ENCODE measurements at places on chromosomes 16 and 17.

- no peak for DNase-seq
Observed at GRCh38 chr17:77363821-77364361, 223.1 kb downstream of the SEC14L1 start.

GRCh38 chr17:5560361-5560988 is 23.8 kb downstream of the NLRP1 start:
- DNase-seq, result no peak

DNA sequence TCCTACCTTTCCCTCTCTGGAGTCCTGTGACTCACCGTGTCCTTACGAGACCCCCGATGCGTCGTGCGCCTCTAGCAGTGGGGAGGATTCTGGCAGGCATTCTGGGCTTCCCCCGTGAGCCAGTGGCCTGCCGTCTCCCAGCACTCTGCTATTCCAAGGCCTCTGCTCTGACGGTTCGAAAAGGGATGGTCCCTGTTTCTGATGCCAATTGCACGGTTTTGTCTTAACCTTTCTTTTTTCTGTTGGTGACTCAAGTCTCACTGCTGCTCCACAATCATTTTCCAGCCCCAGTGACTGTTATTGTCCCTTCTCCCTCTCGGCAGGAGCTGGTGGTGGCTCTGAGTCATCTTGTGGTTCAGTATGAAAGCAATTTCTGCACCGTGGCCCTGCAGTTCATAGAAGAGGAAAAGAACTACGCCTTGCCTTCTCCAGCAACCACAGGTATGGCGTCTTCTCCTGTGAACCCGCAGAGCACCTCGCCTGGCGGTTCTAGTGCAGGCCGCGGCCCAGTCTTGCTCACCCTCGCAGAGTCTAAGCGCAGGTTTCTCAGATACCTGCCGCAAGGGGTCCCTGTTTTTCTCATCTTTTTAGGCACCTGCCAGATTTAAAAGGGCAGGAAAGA is 100.1 kb upstream of the CHMP6 start:
- DNase-seq, result peak; percentile 30

GRCh38 chr17:6355196-6355595 is 79.7 kb downstream of the AIPL1 start:
- no peak for DNase-seq

DNA sequence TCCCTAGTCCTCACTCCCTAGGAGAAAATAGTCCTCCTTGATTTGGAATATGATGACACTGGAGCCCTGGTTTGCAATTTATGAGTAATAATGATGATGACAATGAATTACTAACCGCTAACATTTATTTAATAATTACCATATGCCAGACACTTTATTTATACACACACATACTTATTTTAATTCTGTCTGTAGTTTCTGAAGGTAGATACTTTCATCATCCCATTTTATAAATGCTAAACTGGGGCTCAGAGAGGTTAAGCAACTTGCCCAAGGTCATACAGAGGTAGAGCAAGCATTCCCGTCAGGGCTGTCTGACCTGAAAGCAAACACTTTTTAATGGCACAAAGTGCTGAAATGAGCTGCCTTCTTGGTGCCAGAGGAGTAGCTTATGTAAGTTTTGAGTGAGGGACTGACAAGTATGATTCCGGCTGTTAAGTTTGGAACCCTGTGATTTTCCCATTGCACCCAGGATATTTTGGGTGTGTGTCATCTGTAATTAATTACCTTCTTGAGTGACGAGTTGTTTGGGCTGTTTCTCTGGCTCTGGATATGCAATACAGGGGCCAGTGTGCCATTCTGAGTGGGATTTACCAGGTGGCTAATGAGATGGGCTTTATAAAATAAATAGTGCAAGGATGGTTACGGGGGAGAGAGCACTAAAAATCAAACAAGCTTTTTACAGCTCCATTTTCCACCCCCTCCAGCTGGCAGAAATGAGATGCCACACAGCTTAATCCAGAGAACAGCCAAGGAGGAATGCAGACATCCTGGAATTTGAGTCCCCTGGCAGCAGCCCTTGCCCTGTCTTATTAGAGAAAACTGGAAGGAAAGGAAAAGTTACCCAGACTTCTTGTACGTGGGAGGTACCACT is 211.8 kb downstream of the SNX29 start:
- DNase-seq, result no peak

DNA sequence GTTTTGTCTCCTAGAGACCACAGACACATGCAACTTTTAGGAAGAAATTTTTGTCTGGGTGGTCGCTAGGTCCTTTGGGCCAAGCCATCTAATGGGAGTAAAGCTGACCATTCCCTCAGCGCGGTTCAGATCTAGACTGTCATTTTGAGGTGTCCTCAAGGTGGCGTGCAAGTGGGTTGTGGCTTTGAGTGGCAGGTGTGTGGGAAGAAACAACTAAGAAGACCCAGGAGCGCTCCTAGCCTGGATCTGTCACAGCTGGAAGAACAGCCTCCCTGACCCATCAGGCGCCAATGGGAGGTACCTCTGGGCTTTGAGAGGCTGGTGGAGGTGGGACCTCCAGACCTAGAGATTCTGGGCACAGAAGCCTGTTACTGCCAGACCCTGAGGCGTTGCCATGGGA is 645.1 kb downstream of the KCNJ18 start:
- DNase-seq, result no peak

- no peak for DNase-seq
Observed at GRCh38 chr17:57902117-57902799, 52.4 kb upstream of the MRPS23 start.

- no peak for DNase-seq
Observed at GRCh38 chr17:32345951-32346600, 3.9 kb upstream of the ZNF207 start.

GRCh38 chr17:81057079-81057730 is 22.3 kb downstream of the BAIAP2 start:
- DNase-seq, result peak; percentile 72

DNA sequence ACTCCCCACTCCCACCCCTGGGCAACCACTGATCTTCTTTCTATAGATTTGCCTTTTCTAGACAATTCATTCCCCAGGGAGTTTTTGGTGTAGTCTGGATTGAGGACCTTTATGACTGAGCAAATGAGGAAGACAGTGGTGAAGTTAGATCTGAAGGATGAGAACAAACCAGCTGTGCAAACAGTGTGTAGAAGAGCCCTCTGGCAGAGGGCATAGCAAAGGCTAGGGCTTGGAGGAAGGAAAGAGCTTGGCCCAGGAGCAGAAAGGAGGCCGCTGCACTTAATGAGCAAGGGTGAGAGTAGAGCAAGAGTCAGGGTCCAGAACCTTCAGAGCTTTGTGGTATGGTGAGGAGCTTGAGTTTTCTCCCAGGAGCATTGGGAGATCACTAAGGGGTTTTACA is 352.7 kb downstream of the CA10 start:
- DNase-seq, result no peak

DNA sequence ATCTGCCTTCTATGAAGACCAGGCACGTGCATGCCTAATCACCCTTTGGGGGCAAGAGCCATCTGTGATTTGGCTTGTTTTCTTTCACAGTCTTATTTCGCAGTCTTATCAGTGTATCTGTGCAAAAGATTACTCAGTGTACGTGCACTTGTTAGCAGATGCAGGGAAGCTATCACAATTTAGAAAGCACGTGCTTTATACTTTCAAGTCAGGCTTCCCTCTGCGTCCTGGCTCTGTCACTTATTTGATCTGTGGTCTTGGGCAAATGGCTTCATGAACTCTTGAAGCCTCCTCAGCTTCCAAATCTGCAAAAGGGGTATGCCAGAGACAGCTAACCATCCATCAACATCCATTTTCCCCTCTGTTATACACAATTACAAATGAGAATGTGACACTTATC is 246.4 kb downstream of the XYLT1 start:
- DNase-seq, result no peak

DNA sequence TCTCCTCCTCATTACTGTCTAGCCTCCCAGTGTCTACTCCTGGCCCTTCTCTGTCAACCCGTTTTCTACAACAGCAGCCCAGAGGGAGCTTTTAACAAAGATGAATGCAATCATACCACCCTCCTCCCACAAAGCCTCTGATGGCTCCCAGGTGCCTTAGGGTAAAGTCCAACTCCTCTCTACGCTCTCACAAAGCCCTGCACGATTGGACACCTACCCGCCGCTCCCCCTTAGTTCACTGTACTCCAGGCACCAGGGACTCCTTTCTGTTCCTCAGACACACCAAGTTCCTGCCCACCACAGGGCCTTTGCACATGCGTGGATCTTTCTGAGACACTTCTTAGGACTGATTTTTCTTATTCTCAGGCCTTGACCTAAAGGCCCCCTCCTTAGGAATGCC is 17.4 kb downstream of the CCDC102A start:
- DNase-seq, result no peak

GRCh38 chr17:73474370-73474988 is 162.7 kb upstream of the CDC42EP4 start:
- DNase-seq, result peak; percentile 45

- DNase-seq, result no peak
Observed at GRCh38 chr16:79634298-79634697, 33.8 kb upstream of the MAF start.

DNA sequence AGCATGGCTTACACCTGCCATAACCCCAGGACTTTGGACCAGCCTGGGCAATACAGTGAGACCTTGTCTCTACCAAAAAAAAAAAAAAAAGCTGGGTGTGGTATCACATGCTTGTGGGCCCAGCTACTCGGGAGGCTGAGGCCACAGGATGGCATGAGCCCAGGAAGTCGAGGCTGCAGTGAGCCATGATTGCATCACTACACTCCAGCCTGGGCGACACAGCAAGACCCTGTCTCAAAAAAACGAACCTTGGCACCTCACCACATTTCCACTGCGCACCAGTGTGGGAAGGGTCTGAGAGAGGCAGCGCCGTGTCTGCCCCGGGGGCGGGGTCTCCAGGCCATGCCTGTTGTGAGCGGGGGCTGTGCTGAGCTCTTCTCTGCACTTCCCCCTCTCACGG is 6.3 kb downstream of the ACSF3 start:
- DNase-seq, result no peak

- DNase-seq, result no peak
Observed at GRCh38 chr17:35588196-35588920, 1.2 kb downstream of the AP2B1 start.

GRCh38 chr16:6988846-6989245 is 343.8 kb upstream of the RBFOX1 start:
- no peak for DNase-seq

DNA sequence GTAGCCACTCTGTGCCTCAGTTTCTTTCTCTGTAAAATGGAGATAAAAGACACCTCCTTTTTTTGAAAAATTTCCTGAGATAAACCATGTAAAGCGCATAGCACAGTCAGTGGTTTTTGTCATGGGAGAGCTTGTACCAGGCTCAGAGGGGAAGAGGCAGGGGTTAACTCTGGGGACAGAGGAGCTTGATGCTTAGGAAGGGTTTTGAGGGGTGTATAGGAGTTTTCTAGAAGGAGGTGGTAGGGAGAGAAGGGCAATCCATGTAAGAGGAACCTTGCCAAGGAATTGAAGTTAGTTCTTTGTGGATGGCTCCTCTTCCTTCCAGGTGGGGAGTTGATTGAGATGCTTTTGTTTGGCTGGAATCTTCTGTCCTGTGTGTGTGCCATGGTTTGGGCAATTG is 131.9 kb upstream of the GSE1 start:
- DNase-seq, result no peak

DNA sequence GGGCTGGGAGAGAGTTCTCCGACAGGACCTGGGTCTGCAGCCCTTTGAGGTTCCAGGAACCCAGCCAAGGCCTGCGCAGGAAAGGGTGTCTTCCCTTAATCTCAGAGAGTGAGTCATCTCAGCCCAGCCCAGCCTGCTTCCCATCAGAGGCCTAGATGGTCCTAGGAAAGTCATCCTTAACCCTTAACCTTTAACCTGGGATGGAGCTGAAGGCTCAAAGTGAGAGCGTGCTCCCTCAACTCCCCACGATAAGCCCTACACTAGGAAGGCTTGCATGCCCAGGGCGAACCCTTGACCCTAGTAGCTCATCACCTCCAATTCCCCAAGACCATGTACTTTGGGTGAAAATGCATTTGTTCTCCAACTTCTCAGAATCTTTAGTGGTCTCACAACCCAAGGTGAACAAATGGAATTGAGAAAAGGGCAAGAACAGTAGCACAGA is 4.8 kb upstream of the ATXN7L3 start:
- DNase-seq, result no peak

- DNase-seq, result no peak
Observed at GRCh38 chr17:5522476-5522875, 36.1 kb downstream of the MIS12 start.

DNA sequence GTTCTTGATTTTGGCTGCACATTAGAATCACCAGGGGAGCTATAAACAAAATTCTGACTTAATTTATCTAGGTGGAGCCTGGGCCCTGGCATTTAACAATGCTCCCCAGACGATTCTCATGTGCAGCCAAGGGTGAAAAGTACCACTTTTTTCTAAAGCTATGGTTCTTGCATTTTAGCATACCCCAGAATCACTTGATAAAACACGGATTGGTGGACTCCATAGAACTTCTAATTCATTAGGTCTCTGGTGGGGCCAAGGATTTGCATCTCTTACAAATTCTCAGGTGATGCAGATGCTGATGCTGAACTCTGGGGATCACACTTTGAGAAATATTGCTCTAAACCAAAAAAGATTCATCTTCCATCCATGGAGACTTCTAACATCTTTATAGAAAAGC is 74.5 kb downstream of the RPGRIP1L start:
- no peak for DNase-seq

- DNase-seq, result no peak
Observed at GRCh38 chr16:78829280-78829679, 729.8 kb downstream of the WWOX start.

DNA sequence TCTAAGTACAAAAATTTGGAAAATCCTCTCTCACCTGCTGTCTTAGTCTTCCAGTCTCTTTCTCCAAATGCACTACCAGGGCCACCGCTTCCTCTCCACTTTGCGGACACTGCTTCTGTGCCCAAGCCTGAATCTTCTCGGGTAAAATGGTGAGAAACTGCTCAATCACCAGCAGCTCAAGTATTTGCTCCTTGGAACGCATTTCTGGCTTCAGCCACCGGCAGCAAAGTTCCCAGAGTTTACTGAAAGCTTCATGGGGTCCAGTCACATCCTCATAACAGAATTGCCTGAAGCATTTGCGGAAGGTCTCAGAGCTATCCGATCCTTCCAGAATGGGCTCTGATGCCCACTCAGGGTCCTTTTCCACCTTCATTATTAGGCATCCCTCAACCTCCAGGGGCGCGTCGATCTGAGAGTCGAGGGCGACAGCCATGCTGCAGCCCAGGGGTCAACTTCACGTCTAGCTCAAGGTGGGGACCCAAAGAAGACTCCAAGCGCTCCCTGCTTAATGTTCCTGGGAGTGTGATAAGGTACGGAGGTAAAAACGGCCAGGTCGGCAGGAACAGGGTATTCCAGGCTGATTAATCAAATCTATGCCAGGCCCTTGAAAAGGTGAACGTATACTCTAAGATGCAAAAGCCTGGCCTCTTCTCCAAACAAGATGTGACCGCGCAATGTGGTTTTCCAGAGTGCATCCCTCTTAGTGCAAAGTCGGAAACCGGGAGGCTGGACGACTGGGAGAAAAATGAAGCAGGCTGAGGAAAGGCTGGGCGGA is 763 bp downstream of the ZKSCAN2 start:
- DNase-seq, result no peak
